ENCODE measurements at places on chromosomes 6 and 20.
A peak's percentile ranks its signal among the peaks of the same experiment; 100 is the strongest.

DNA sequence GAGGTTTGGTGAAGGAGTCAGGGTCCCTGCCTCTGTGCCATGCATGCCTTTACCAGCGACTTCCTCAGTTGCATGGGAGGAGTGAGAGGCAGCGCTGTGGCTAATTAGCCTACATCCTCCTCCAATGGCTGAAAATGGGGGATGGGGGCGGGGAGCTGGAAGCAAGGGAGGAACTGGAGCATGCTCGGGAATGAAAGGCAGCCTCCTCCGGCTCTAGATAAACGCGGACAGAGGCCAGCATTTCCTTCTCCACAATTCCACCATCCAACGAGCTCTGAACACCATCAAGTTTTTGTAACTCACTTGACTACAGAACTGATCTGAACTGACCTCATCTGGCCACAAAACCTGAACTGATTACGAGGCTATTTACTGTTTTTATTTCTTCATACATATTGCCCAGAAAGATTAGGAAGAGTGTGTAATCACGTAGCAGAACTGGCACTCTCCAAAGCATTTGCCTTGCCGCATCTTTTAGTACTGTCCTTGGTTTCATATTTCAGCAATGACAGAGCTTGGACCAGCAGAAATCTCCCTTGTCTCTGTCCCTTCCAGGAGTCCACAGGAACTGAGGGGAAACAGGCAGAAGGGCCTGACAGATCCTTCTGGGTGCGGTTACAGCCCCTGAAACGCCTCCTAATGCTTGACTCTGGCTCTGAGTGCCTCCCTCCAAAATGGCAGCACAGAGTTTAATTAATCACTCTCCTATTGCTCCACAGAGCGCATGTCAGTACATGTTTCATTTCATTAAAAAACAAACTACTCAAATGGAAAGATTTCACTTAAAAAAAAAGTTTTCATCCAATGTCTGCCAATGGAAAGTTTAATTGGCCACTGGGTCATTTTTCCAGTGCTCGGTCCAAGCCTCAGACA lies 58.2 kb upstream of the TRAF3IP2 start:
- peak; percentile 78 for DNase-seq

GRCh38 chr6:30643656-30644055 lies 3.3 kb upstream of the C6orf136 start:
- DNase-seq = no peak

- no peak for DNase-seq
Observed at GRCh38 chr6:24356310-24356973, 1.4 kb downstream of the DCDC2 start.

- no peak for DNase-seq
Observed at GRCh38 chr6:103236923-103237322, 1622.8 kb downstream of the HACE1 start.

DNA sequence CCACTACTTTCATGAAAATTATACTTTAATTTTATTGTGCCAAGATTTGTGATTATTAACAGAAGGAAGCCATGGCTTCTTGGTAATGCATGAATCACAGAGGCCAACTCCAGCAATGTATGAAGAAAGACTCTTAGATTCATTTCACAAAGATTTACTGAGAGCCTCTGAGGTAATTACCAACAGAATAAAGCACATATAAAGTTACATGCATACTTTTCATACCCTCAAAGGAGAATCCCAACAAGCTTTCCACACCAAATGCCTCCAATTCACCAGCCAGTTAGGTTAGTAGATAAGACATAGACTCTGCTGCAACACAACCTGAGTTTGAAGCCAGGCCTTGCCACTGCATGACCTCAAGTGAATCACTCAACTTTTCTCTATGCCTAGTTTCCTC lies 41.9 kb downstream of the HBS1L start:
- no peak for DNase-seq

- no peak for DNase-seq
Observed at GRCh38 chr6:139996253-139996834, 621.9 kb upstream of the CITED2 start.

- DNase-seq = no peak
Observed at GRCh38 chr6:144069506-144069905, 25.9 kb downstream of the SF3B5 start.

GRCh38 chr20:53578492-53579222 lies 15.0 kb downstream of the ZNF217 start:
- no peak for DNase-seq

DNA sequence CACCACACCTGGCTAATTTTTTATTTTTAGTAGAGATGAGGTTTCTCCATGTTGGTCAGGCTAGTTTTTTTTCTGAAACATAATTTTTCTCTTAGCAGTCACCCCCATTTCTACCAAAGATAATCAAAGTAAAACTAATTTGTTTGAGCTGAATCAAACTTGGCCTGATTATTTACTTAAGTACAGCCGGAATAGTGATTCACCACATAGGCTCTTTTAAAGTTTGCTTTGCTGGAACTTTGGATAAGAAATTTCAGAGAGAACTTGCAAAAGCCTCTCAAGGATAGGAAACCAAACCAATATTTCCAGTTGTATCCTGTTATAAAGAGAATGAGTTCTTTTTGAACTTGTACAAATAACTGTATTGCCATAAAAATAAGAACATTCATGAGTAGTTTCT lies 105.0 kb upstream of the SYNCRIP start:
- DNase-seq = no peak

DNA sequence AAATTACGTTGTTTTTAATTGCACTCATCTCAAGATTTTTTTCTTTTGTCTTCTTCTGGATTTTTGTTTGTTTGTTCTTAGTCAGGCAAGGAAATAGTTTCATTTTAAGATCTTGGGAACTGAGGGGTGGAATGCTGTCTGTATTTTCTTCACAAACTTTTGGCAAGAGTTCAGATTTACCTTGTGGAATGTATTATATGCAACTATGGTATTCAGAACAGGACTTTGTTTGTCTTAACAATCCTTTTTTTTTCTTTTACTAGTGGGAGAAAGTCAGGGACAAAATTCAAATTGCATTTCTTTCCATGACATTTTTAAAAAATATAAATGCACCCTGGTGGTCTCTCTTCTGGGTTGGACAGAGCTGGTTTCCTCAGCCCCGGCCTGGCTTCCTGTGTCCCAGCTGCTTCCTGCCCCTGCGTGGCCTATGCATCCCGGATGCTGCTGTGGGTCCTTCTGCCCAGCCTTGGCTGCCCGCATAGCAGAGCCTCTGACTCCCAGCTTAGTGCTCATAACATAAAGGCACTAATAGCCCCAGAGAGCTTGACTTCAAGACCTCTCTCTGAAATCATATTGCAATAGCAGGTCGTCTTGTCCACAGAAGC lies 520.7 kb downstream of the QKI start:
- no peak for DNase-seq

- DNase-seq = no peak
Observed at GRCh38 chr6:154578004-154578559, 67.6 kb upstream of the CNKSR3 start.

DNA sequence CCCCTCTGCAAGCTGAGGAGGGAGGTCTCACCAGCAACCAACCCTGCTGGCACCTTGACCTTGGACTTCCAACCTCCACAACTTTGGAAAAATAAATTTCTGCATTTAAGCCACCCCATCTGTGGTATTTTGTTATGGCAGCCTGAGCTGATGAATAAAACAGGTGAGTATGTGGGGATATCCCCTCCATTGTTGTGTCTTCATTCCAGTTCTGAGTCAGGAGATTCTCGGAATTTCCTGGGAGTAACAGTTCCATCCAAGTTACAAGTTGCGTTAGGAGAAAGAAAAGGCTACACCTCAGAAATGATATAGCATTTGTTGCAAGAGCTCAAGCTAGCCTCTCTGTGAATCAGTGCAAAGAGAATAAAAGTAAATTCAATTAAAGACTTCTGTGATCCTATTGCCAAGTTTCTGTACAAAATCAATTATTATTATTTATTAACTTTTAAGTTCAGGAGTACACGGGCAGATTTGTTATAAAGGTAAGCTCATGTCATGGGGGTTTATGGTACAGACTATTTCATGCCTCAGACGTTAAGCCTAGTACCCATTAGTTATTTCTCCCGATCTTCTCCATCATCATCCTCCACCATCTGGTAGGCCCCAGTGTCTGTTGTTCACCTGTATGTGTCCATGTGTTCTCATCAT lies 153.0 kb downstream of the NKAIN2 start:
- no peak for DNase-seq

GRCh38 chr20:57662456-57663240 lies 42.4 kb upstream of the ZBP1 start:
- peak; percentile 30 for DNase-seq

DNA sequence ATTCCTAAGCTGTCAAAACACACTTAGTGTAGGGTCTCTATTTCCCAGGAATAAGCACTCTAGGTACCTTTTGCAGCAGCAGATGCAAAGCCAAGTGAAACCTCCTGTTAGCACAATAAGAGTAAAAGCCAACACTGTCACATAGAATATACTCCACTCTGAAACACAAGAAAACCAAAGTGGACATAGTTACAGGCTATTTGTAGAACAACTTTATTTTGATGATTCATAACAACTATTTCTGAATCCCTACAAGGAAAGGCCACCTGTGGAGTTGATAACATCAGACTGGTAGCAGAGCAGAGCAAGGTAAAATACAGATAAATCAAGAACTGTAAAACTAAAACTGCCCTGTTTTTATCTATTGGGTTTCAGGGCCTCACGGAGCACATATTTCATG lies 59.7 kb downstream of the ALDH5A1 start:
- no peak for DNase-seq

DNA sequence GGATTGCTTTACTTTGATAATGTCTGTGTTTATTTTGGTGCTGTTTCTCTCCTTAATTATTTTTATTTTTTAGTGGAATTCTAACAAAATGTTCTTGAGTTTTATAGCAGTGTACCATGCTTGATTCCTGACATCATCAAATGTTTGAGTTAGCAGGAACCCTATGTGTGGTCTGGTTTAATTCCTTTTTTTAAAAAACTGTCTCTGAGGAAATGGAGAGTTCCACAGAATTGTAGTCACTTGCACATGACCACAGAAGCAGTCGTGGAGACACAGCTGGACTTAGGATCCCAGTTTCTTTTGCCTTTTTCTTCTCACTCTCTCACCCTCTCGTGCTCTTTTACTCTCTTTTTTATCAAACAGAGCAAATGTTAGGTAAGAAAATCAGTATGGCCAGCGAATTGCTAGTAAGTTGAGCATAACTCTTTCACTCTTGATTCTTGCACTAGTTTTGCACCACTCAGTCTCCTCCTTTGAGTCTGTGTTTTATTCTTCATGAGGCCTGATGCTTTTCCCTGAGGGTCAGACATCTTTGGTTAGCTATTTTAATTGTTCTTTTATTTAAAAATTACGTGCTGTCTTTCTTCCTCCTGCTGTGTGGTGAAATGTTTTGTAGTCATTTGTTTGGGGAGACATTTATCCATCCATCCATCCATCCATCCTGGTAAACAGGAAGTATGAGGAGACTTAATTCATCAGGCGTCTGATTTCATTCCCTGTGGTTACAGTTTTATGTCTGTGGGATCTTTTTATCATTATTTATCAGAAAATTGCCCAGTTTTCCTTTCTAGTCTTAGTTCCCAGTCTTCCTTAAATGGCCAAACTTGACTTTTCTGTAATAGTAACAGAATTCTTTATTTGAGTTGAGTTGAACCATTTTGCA lies 83.0 kb downstream of the SCAF8 start:
- no peak for DNase-seq

GRCh38 chr6:16621002-16621401 lies 140.3 kb downstream of the ATXN1 start:
- DNase-seq = no peak

DNA sequence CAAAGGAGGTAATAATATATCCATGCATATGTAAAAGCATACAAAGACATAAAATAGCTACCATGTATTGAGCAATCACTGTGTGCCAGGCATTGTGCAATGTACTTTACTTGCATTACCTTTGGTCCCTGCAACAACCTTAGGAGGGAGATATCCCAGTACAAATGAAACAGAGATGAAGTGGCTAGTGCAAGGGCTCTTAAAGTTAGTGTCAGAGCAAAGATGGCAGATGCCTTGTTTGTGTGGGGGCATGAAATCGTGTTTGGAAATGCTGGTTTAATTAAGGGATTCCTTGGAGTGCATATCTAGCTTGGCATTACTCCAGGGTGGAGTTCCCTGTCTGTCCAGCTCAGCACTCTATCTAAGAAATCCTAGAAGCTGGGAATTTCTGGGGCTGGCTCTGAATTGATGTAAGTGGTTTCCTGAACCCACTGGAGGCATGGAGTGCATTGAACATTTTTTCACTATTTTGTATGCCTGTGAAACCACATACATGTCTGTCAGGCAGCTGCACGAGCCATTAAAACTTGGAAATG lies 9.8 kb downstream of the PAQR8 start:
- DNase-seq = no peak

DNA sequence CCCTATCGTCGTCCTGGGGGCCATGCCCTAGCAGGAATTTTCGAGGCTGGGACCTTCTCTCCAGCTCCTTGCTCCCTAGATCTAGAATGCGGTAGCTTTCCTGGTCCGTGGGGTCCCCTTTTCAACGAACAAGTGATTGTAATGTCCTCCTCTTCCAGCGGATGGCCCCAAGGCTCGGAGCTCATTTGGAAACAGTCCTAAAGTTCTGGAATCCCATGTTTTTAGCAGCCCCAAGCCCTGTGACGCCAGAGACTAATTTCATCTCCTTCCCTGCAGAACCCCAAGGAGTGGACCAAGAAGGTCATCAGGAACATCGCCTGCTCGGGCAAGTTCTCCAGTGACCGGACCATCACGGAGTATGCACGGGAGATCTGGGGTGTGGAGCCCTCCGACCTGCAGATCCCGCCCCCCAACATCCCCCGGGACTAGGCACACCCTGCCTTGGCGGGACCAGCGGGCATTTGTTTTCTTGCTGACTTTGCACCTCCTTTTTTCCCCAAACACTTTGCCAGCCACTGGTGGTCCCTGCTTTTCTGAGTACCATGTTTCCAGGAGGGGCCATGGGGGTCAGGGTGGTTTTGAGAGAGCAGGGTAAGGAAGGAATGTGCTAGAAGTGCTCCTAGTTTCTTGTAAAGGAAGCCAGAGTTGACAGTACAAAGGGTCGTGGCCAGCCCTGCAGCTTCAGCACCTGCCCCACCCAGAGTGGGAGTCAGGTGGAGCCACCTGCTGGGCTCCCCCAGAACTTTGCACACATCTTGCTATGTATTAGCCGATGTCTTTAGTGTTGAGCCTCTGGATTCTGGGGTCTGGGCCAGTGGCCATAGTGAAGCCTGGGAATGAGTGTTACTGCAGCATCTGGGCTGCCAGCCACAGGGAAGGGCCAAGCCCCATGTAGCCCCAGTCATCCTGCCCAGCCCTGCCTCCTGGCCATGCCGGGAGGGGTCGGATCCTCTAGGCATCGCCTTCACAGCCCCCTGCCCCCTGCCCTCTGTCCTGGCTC lies 48.5 kb downstream of the PYGB start:
- no peak for DNase-seq

- no peak for DNase-seq
Observed at GRCh38 chr6:135990439-135990838, 138.9 kb downstream of the PDE7B start.

- DNase-seq = no peak
Observed at GRCh38 chr6:28340310-28341095, 4.6 kb upstream of the ZSCAN31 start.

DNA sequence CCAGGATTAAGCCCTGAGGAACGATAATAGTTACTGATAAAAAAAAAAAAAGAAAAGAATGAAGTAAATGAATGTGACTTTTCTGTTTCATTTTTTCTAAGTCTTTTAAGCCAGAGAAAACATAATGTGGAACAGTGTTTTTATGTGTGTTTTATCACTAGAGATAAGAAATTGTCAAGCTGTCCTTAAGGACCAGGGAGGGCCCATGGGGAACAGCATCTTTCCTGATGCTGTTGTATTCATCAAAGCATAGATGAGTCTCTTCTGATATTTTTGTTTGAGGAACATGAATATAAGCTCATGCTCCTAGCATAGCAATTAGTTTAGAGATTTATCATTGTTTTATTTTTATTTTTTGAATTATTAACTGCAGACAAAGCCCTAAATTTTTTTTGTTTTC lies 150.2 kb downstream of the LAMA2 start:
- DNase-seq = no peak

GRCh38 chr20:37564388-37565133 lies 36.9 kb upstream of the BLCAP start:
- DNase-seq = peak; percentile 58
